ENCODE measurements at places on chromosomes 1 and 21. TPM values are rescaled to one million over a fixed set of nuclear protein-coding genes. Genes with fewer than 3 reads are reported as not detected.

Gene C1orf87
- not detected for total RNA-seq

Gene SLC5A9
- not detected for total RNA-seq

Gene KRTAP19-1
- not detected for total RNA-seq

Gene AADACL3
- not detected for total RNA-seq

Gene SMAP2
- 21.7 TPM for total RNA-seq

Gene TRIM46
- 3.3 TPM for total RNA-seq

Gene OR2T29
- not detected for total RNA-seq

Gene AK2
- 103 TPM for total RNA-seq

Gene TRABD2B
- 0.20 TPM for total RNA-seq

Gene LRRC38
- not detected for total RNA-seq

Gene TFF1
- not detected for total RNA-seq

Gene ADGRL4
- total RNA-seq, result 37.3 TPM

Gene ATF3
- total RNA-seq, result 1.2 TPM

Gene VTCN1
- total RNA-seq, result not detected

Gene TGFB2
- total RNA-seq, result 0.78 TPM

Gene DDR2
- total RNA-seq, result 196 TPM

Gene GPATCH2
- total RNA-seq, result 19.5 TPM

Gene MTF1
- total RNA-seq, result 3.3 TPM

Gene TNFRSF8
- under 0.01 TPM for total RNA-seq

Gene BMP8B
- total RNA-seq, result not detected

Gene TCEA3
- 3.1 TPM for total RNA-seq

Gene JAM2
- 0.37 TPM for total RNA-seq

Gene REN
- total RNA-seq, result 0.37 TPM

Gene SLAMF9
- not detected for total RNA-seq

Gene LCE6A
- not detected for total RNA-seq

Gene RBP7
- not detected for total RNA-seq

Gene ZNF695
- 1.8 TPM for total RNA-seq

Gene CFAP74
- total RNA-seq, result not detected

Gene SETDB1
- 32.7 TPM for total RNA-seq

Gene CA6
- total RNA-seq, result not detected

Gene IGSF5
- total RNA-seq, result not detected

Gene NES
- 23.9 TPM for total RNA-seq

Gene TAL1
- not detected for total RNA-seq

Gene GPR161
- 7.8 TPM for total RNA-seq

Gene NCDN
- total RNA-seq, result 38.6 TPM

Gene JMJD4
- 28.7 TPM for total RNA-seq

Gene TNFRSF14
- 11.4 TPM for total RNA-seq

Gene ZSCAN20
- total RNA-seq, result 8.8 TPM

Gene SETD4
- 13.6 TPM for total RNA-seq

Gene DNAJC8
- 53.4 TPM for total RNA-seq

Gene LINGO4
- total RNA-seq, result not detected

Gene ETV3L
- not detected for total RNA-seq

Gene NR5A2
- not detected for total RNA-seq

Gene CNIH4
- 74.6 TPM for total RNA-seq

Gene TAF1A
- 13.7 TPM for total RNA-seq

Gene RUNX1
- 18.4 TPM for total RNA-seq

Gene NUAK2
- total RNA-seq, result 1.2 TPM

Gene ARHGEF16
- total RNA-seq, result 1.2 TPM

Gene DPM3
- 54.4 TPM for total RNA-seq

Gene CFAP141
- total RNA-seq, result not detected

Gene CPLANE2
- total RNA-seq, result 8.8 TPM

Gene ADORA1
- total RNA-seq, result 0.59 TPM

Gene SEMA6C
- total RNA-seq, result 0.98 TPM

Gene WDR64
- not detected for total RNA-seq

Gene CYP4B1
- not detected for total RNA-seq

Gene KCNH1
- total RNA-seq, result not detected

Gene ANKRD34A
- total RNA-seq, result 2.0 TPM

Gene RABIF
- 5.3 TPM for total RNA-seq

Gene SLC6A17
- total RNA-seq, result under 0.01 TPM
